Left cardiac atrium (tissue), 4 donors: ENCODE measurements at places on chromosomes 7 and 10. TPM values are rescaled to one million over a fixed set of nuclear protein-coding genes. Genes with fewer than 3 reads are reported as not detected.

DNA sequence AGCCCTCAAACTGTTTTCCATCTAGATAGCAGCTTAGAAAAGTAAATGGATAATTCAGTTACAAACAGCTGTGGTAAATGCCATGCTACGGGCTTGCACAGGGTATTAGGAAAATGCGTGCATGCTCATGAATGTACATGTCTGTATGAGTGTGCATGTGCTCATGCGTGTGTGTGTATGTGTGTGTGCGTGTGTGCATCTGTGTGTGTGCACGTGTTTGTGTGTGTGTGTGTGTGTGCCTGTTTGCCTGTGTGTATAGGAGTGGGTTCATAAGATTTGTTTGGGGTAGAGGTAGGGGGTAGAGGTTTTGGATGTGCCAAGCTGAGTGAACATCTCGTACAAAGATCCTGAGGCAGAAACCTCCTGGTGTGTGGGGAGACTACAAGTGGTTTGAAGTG lies 52.9 kb downstream of the AOAH start:
- no peak for DNase-seq

DNA sequence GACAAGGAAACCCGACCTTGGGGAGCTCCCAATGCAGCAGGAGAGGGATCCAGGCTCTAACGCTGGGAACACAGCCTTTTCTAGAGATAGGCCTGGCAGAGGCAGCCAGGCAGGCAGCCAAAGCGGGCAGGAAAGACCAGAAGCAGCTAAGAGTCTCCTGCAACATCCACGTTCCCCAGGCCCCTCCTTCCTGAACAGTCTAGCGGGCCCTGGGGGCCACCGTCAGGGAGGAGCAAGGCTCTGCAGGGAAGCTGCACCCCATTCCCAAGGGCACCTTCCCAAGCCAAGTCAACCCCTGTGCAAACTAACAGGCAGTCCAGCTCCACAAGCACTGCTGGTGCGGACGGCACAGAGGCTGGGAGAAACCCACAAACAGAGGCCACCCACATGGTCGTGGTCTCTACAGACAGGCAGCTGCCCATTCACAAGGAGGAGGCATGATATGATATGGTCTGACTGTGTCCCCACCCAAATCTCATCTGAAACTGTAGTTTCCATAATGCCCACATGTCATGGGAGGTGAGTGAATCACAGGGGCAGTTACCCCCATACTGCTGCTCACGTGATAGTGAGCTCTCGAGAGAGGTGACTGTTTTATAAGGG lies 115.7 kb downstream of the MAD1L1 start:
- peak; percentile 76 for DNase-seq

DNA sequence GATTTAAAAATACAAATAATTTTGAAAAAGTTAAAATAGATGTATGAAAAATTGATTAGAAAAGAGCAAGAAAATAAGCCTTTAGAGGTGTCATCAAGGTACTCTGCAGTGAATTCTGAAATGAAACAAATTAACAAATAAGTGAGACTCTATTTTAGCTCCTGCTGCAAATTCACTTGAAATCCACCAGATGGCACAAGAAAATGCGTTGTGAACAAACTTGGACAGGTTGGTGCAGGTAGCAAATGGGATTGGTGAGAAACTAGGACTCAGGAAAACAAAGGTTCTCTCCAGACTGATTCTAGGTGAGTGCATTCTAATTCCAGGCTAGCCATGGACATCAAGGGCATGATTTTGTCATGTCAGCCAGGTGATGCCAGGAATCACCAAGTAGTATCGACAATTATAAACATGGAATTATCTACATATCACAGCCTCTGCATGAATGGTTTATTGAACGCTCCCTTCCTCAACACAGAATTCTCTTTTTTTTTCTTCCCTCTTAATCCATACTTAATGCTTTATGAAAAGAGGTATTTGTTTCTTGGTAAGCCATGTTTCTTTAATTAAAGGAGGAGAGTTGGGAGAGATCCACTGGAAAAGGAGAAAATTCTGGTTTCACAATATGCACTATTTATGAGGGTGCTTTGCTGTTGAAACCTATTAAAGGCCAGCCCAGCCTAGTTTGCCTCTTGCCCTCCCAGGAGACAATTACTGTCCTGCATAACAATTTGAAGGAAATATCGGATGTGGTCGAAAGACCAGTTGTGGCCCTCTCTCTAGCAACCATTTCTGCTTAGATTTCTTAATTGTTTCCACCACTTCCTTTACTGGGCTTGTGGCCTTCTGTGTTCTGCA lies 118.1 kb downstream of the ZNF365 start:
- no peak for DNase-seq

DNA sequence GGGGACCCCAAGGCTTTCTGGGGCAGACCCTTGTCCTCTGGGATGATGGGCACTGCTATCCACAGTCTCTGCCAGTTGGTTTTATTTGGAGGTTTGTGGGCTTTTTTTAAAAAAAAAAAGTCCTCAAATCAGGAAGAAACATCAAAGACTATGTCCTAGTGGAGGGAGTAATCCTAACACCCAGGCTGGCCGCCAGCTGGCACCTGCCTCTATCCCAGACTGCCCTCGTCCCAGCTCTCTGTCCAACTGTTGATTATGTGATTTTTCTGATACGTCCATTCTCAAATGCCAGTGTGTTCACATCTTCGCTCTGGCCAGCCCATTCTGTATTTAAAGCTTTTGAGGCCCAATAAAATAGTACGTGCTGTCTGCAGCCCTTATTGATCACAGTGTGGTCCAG lies 61.0 kb upstream of the LRRC4 start:
- DNase-seq, result no peak

DNA sequence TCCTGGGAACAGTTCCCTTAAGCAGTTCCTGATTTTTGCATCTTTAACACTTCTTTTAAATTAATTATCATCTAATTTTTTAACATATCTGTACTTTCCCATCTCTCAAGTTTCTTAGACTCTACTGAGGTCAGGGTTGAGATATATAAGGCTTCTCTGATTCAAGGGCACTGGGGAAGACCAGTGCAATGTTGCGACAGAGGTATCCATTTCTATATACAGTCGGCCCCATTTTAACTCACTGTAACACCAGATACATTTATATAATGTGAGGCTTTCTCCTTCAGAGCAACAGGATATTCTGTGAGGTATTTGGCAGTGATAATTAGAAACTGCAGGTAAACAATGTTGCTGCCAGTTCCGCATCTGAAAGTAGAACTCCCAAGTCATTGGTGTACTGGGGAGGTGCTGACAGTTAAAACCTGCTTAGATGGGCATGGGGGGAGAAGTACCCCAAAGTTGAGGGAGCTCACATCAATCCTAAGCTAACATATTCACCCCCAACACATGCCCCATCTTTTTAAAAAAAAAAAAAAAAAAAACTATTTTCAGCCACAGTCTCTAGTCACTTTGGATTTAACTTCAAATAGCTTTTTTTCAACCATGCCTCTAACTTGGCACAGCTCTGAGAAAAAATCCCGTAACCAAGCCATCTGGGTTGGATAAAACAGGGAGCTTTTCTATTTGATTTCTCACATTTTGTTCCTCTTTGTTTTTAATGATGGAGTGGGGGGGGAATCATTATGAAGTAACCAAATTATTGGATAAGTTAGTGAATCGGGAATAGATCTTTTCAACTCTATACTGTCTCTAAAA lies 62.9 kb downstream of the REEP3 start:
- no peak for DNase-seq

DNA sequence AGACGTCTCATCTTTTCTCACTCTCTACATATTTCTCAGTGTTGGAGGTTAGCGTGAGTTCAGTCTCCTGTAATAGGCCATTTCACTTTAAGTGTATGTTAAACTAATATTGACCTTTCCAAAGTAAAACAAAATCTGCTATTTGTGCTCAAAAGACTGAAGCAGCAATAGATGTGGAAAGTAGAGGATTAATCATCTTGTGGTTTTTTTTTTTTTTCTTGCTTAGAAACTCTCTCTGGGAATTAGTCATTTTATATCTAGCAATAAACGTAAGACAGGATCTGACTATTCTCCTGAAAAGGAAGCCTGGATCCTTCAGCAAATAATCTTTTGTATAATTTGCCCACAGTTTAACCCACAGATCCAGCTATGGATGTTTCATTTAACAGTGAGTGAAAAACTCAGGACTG lies 81.7 kb downstream of the NRP1 start:
- no peak for DNase-seq

The SPAM1 gene
- total RNA-seq, result not detected

The CNTNAP2 gene
- total RNA-seq, result 0.29 TPM

The IGF2BP3 gene
- total RNA-seq, result 0.15 TPM

The ZNF655 gene
- total RNA-seq, result 31.5 TPM

The POM121C gene
- total RNA-seq, result 35.5 TPM

The AKR1C4 gene
- not detected for total RNA-seq
